ELR (cell line): ENCODE measurements at places on chromosomes 16 and 17.

- no peak for DNase-seq
Observed at GRCh38 chr16:69195369-69196029, 8.5 kb downstream of the SNTB2 start.

GRCh38 chr16:85861095-85861825 is 37.7 kb upstream of the IRF8 start:
- DNase-seq = no peak

- no peak for DNase-seq
Observed at GRCh38 chr17:34872640-34873039, 88.6 kb downstream of the CCT6B start.

DNA sequence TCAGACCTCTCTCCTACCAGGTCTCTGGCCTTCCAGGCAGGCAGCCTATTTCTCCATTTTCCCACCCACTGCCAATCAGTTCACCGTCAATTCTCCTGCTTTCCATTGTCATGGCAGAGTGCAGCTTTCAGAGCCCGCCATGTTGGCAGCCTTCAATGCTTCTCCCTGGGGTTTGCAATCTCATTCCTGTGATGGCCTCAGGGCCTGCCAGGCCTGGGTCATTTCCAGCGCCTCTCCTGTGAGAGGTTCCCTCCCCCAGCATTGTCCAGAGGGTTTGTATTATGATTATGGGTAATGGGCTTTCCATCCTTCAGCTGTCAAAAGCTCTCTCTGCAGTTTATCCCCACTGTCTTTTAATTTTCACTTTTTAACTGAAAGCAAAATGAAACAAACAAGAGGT is 716.6 kb upstream of the CDH8 start:
- no peak for DNase-seq

DNA sequence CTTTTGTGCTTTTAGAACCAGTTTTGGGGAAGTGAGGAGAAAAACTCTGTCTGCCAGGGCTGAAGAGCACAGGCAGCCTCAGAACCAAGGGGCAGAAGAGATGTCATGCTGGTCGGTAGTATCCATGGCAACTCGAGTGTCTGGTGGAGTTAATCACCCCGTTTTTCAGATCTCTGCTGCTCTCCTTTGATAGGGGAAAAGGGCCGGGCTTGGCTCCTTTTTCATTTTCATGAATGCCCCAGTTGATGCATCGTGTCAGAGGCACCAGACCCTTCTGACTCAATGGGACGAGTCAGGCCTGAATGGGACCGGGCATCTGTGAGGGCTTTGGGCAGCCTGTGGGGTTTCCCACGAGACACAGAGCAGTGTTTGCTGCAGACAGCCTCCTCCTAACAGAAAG is 304.6 kb downstream of the ABCC12 start:
- peak; percentile 15 for DNase-seq

- peak; percentile 63 for DNase-seq
Observed at GRCh38 chr17:83080858-83081683, 1.7 kb downstream of the METRNL start.

GRCh38 chr17:38921756-38922411 is 3.5 kb upstream of the LASP1NB start:
- no peak for DNase-seq

- DNase-seq = no peak
Observed at GRCh38 chr16:1958715-1959268, 546 bp upstream of the NDUFB10 start.

GRCh38 chr17:47889734-47890529 is 6.1 kb upstream of the SP2 start:
- DNase-seq = peak; percentile 91

DNA sequence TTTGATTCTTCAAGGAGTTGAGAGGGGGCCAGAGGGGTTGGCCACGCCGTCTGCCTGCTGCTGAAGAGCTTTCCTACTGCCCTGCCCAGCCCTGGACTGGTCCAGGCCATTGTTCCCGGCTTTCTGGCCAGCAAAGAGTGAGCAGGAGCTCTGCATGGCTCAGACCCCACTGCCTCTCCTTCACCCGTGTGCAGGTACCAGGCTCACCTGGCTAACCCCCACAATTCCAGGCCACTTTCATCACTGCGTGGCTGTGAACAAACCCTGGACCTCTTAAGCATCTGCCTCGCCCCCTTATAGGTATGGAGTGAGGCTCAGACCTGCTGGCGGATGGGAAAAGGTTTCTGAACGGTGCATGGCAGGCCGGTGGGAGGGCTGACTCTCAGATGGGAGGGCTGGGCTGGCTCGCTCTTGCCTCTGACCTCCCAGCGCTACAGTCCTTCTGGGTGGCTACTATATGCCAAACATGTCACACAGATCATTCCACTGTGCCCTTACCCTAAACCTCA is 8.9 kb downstream of the ZNF319 start:
- DNase-seq = no peak

DNA sequence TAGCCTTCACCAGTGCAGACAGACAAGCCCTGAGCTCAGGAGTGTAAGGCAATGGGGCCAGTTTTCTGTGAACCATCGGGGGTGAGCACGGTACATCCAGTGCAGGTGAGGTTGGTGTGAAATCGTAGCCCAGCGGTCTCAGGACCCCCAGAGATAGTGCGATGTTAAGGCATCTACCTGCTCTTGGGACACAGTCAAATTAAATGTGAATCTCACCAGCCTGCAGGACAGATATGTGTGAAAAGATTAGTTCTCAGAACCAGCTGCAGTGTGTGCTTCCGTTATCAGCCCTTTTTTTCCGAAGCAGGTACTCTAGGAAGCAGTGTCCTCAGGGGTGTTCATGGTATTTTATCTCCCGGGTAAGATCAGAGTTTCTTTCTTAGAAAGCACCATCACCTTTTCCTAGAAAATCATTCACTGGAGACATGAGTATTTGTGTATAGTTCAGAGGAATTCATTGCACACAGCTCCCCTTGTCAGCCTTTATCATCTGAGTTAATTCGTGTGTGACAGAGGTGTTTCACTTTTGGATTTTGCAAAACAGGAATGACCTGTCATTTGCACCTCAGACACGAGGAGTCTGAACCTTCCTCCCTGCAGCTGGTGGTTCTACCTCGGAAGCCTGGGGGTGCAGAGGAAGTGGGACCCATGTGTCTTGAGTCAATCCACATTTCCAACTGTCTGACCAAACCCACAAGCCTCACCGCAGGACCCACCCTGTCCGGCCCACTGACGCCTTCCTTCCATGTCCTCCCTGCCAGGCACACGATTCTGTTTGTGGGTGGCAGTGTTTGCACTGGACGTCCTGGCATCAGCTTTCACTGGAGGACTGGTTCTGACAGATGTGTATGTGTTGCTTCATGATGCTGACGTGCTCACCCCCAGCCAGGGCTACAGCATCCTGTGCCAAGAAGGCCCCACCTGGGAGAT is 107.8 kb downstream of the CLEC16A start:
- no peak for DNase-seq

DNA sequence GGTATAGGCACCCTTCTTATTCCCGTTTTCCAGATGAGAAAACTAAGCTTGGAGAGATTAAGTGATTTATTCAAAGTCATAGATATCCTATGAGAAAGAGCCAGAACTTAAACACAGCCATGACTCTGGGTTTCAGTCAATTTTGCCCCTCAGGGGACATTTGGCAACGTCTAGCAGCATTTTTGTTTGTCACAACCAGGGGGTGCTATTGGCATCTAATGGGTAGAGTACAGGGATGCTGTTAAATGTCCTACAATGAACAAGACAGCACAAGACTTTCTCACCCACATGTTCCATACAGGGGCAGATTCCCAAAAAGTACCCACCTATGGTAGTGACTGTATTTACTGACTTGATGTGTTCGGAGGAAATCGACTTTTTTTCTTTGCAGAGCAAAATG is 4.8 kb upstream of the SHISA9 start:
- peak; percentile 39 for DNase-seq

DNA sequence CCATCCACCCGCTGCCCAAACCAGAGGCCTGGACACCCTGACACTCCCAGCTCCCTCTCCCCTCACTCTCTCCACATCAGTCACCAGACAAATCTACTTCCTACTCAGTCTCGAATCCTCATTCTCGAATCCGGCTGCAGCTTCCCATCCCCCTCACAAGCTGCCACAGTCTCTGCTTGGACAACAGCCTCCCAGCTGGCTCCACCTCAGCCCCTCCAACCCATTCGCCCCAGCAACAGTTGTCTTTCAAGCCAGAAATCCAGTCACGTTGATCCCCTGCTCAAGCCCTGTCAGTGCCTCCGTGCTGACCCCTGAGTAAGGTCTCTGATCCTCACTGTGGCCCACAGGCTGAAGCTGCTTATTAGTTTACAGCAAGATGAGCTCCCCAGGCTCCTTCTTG is 44.2 kb upstream of the MTSS2 start:
- no peak for DNase-seq

DNA sequence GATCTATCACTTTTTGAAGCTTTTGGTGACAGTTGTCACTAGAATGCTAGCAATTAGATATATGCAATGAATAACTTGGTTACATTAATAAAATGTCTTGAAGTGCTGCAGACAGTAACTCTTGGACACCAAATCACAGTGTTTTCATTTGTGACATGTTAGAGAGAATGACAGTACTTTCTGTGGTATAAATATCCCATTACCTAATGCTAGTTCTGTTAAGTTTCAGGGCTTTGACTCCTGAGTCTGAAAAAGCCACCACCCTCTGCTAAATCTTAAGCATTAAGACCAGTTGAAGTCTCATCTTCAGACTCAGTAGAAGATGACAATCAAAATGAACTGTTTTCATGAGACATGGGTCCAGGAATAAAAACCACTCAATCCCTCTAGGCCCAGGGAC is 10.6 kb upstream of the CPHXL2 start:
- DNase-seq = no peak

GRCh38 chr17:61805399-61805798 is 57.9 kb downstream of the BRIP1 start:
- DNase-seq = peak; percentile 88

- no peak for DNase-seq
Observed at GRCh38 chr17:73430165-73430680, 118.4 kb upstream of the CDC42EP4 start.

GRCh38 chr16:23333034-23333579 is 31.0 kb downstream of the SCNN1B start:
- DNase-seq = no peak

DNA sequence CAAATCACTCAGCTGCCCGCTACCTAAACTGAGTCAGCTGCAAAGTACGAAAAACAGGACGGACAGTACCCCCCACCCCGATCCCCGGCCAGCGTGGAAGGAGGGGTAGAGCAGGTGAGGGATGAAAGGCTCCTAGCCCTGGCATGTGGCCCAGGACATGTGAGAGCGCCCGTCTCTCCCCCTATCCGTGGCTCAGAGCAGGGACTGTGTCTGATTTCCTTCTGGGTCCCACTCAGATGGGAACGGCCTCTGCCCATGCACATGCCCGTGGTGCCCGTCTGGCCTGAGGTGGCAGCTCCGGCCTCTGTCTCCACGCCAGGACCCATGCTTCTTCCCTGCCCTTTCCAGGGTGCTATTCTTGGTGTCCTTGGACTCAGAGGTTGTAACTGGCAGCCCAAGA is 30.2 kb upstream of the RASD1 start:
- no peak for DNase-seq

GRCh38 chr17:74390680-74391653 is 23.7 kb downstream of the GPR142 start:
- no peak for DNase-seq

- peak; percentile 81 for DNase-seq
Observed at GRCh38 chr16:4376126-4376892, 4.7 kb downstream of the VASN start.

DNA sequence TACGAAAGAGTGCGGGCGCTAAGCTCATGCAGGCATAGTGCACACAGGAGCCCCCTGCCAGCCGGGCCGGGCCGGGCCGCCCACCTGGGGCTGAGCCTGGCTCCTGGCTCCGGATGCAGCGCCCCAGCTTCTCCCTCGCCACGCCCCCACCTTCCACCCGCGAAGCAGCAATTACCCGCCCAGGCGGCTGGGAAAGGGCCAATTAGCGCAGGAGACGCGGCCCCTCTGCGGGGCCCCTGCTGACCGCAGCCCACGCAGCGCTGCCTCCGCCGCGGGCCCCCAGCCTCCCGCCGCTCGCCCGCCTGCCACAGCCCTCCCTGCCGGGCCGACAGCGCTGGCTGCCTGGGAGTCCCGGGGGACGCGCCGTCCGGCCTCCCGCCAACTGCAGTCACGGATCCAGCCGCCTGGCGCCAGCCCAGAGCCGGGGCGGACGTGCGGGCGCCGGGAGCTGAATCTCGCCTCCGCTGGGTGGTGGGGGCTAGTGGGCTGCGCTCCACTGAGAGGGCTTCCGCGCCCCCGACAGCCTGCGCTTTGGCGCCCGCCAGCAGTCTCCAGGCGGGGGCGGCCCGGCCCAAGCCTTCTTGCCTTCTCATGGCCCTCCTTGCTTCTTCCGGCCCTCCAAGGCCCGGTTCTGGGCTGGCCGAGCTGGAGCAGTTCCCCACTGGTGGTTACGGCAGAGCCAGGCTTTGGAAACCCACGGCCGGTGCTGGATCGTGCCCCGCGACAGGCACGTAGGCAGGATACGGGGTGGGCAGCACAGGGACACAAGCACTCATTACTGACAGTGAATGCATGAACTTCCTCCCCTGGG is 14.9 kb upstream of the CBFB start:
- DNase-seq = peak; percentile 73

GRCh38 chr16:5575646-5576245 is 478.2 kb upstream of the EEF2KMT start:
- DNase-seq = no peak

DNA sequence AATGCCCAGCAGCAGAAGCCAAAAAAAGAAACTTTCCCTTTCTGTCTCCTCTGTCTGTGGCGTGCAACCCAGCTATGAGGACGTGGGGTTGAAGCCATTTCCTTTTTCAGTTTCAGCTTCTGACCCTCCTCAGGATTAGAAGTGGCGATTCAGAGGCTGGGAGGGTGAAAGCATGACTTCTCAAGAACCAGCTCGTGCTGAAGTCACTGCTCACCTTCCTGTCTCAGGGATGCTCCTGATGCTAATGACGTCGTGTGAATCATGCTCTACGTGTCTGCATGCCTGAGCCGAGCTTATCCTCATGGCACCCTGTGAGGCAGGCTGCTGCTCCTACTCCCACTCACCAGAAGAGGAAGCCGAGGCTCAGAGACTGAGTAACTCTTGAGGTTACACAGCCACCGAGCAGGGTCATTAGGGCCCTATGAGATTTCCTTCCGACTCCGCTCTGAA is 5.7 kb upstream of the LPO start:
- peak; percentile 95 for DNase-seq
